ENCODE measurements at places on chromosomes 2 and 18.
A peak's percentile ranks its signal among the peaks of the same experiment; 100 is the strongest.

GRCh38 chr2:80515964-80516363 lies 211.4 kb upstream of the LRRTM1 start:
- DNase-seq, result no peak

DNA sequence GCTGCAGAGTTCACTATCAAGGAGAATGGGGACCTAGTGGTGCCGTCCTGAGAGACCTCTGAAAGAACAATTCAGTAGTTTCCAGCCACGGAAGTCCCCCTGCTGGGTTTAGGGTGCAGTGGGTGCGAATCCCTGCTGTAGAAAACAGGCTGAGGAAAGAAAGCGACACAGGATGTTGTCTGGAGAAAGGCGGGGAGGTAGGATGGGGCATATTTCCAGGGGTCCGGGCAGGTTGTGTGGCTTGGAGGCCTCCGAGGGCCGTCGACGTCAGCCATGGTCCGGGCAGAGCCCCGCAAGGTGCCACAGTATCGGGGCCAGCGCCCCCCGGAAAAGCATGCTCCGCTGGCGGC lies 807 bp upstream of the CREB1 start:
- peak; percentile 59 for DNase-seq

GRCh38 chr2:2751715-2752315 lies 420.7 kb upstream of the MYT1L start:
- DNase-seq, result no peak

GRCh38 chr2:30303095-30303494 lies 71.8 kb downstream of the LBH start:
- DNase-seq, result no peak

DNA sequence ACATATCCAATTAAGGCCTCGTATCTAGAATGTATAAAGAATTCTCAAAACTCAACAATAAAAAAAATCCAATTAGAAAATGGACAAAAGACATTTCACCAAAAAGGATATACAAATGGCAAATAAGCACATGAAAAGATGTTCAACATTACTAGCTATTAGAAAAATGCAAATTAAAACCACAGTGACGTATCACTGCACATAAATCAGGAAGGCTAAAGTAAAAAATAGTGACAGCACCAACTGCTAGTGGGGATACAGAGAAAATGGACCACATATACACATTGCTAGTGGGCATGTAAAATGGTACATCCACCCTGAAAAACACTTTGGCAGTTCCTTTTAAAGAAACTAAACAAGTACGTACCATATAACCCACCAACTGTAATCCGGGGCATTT lies 59.7 kb downstream of the SMAD4 start:
- no peak for DNase-seq

DNA sequence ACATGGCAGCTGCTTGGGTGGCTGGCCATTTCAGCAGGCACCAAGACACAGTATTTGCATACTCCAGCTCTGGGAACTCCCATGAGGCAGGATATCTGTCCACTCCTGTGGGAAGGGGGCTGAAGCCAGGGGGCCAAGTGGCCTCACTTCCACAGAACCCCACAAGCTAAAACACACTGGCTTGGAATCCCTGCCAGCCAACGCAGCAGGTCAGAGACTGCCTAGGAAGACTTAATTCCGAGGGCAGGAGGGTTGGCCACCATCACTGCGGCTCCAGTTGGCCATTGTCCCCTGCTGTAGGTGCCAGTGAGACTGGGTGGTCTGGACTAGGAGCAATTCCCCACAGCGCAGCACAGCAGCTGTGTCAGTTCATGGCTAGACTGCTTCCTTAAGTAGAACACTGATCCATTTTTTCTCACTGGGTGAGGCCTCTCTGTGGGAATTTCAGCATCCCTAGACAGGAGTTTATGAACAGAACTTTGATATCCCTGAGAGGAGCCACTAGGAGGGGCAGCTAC lies 52.0 kb downstream of the SPAG16 start:
- DNase-seq, result no peak

DNA sequence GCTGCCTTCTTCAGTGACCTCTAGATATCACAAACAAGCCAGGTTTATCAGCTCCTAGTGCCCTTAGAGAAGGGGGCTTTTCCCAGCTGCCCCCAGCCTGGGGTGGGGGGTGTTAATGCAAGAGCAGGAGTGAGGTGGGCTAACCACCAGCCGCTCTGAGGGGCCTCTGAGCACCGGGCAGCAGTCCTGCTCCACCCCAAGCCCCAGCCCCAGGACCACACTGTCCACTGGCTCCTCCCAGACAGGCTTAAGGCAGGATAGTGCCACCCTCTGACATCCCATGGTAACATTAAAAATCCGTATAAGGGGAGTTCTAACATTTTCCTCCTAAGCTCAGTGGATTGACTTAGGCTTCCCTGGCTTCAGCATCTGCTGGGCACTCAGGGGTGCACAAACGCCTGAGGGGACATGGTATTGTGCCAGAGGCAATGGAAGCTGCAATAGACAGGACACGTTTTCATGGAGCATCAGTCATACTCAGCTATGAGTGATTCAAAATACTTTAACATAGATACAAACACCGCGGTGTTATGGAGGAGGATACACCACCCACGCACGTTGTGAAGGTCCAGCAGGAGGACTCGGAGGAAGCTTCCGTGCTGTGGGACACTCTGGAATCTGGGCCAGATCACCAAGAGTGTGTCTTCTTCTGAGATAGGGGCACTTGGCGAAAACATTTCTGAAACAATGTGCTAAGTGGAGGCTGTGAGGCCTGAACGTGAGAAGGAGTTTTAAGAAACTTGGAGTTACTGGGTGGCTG lies 112.7 kb upstream of the EPC2 start:
- DNase-seq, result no peak

GRCh38 chr2:96089356-96090195 lies 26.8 kb downstream of the ADRA2B start:
- DNase-seq, result no peak

DNA sequence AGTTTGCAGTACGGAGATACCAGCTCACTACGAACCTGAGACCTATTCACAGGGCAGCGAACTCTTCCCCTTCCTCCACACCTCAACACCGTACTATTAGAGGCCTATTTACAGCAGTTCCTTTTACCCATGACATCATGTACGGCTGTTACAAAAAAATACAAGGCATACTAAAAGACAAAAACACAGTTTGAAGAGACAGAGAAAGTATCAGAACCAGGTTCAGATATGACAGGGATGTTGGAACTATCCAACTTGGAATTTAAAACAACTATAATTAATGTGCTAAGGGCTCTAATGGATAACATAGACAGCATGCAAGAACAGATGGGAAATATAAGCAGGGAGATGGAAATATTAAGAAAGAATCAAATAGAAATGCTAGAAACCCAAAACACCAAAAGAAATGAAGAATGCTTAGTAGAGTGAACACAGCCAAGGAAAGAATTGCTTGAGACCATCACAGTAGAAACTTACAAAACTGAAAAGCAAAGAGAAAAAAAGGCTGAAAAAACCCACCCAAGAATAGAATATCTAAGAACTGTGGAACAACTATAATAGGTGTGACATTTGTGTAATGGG lies 99.2 kb upstream of the ZNF521 start:
- no peak for DNase-seq

DNA sequence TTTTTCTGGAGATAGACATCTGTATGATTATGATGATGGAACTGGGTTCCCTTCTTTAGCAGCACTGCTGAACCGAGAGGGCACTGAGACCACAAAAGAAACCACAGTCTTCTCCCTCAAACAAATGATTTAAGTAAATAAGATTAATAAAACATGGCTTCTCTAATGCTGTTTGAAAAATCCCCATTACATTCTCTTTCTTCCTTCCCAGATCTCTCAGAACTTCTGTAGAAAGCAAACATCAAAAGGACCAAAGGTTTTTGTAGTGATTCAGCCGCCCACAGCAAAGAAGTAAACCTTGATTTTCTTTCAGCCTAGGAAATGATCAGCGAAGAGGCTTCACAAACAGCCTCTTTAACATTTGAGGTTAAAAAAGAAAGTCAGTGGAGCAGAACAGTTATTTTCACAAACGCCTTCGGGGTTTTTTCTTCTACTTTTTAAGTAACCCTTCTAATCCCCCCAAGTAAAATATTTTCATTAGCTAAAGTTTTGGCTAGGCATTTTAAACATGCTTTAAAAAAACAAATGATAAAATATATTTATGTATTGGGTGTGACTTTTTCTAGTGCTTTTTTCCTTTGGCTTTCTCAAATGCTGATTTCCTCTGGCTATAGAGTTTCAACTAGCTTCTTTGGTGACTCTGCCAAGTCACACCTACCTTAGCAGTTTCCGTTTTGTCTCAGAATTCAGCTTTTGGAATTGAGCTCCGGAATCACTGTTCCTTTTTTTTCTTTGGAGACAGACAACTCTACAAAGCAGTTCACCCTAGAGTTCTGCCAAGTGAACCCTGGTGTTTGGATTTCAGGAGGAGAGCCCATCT lies 89.6 kb downstream of the UPP2 start:
- DNase-seq, result no peak

GRCh38 chr2:109715313-109715805 lies 78.7 kb upstream of the RGPD5 start:
- no peak for DNase-seq

DNA sequence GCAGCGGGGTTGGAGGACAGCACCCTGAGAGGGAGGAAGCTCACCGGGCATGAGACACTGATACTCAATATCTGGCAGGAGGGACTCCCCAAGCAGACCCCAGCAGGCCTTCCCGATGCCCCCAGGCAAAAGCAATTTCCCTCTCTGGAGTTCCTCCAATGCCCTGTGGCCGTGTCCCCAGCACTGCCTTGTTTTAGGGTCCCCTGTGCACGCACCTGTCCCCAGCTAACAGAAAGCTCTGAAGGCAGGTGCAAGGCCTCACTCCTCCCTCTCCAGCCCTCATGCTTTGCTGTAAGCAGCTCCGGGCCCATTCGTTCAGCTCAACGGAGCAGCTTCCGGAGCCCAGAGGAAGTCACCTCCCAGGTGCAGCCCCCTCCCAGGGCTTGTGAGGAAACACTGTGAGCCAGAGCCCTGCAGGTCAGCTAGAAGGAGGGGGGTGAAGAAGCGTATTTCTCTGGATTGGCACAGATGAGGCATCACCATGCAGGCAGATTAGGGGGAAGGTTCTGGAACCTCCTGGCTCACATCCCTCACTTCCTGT lies 50.3 kb upstream of the ID2 start:
- DNase-seq, result no peak

DNA sequence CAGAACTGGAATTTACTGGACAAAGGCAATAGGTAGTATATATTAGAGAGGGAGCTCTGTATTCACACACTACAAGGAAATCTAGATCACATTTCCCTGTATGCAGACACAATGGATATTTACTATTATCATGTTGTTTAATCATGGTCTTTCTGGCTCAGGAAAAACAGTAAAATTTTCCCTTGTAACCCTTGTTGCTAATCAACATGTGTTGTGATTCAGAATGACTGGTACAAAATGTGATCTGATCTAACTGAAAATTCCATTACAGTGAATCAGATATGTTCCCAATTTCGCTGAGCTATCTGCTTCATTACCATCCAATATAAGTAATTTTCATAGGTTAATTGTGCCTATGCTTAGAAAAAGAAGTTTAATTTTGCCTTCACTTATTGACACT lies 1109.7 kb downstream of the LRP1B start:
- no peak for DNase-seq

GRCh38 chr2:150812066-150812465 lies 324.6 kb upstream of the RND3 start:
- DNase-seq, result no peak

DNA sequence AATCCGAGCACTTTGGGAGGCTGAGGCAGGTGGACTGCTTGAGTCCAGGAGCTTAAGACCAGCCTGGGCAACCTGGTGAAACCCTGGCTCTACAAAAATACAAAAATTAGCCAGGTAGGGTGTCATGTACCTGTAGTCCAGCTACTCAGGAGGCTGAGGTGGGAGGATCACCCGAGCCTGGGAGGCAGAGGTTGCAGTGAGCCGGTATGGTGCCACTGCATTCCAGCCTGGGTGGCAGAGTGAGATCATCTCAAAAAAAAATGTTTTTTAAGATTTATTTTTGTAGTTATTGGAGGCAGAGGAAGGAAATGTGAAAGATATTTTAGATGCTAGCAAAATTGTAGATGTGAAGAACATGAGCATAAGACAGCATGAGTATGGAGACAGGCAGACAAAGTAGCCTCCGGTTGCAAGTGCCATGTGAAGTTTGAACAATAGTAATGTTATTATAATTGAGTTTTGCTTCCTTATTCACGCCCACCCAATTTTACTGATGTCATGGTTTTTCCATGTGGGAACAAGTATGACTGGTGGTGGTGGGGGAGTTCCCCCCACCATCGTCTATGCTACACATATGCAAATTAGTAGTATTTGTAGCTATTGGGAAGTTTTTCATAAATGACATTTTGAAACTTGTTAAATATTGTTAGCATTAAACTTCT lies 18.0 kb downstream of the REL start:
- no peak for DNase-seq

DNA sequence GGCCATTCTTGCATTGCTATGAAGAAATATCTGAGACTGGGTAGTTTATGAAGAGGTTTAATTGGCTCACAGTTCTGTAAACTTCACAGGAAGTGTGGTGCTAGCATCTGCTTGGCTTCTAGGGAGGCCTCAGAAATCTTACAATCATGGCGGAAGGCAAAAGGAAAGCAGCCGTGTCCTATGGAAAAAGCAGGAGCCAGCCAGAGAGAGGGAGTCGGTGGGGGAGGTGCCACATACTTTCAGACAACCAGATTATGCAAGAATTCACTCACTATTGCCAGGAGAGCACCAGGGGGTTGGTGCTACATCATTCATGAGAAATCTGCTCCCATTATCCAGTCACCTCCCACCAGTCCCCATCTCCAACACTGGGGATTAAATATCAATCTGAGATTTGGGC lies 64.1 kb downstream of the CPS1 start:
- DNase-seq, result no peak

DNA sequence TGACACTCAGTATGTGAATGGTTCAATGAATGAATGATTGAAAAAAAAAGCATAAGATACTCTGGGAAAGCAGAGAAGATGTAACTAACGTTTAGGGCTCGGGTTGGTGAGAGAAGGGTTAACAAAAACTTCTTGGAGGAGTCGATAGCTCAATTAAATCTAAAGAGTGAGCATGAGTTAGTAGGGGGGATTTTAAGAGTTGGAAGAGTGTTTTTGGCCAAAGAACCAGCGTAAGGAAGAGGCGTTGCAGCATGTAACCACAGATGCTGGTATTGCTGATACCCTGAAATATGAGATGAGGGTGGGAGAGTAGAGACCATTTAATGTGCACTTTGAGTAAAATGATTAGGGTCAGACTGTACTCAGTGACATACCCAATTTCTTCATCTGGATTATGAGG lies 14.5 kb downstream of the ARHGAP28 start:
- no peak for DNase-seq

DNA sequence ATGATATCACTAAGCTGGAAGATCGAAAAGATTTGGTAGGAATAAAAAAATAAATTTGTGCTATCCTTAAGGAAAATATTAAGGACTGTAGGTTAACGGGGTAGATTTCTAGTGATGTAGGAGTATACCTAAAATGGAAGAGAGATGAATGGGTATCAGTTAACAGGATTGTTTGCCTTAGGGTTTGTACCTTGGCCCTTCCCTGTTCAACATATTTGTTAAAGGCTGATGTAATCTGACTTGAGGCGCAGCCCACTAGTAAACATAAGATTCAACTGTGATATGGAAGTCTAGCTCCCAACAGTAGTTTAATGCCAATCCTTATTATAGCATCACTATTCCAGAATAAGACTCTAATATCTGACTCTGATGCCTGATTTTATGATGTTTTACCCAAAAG lies 685.2 kb downstream of the DCC start:
- no peak for DNase-seq

GRCh38 chr2:65914244-65914786 lies 481.9 kb upstream of the SPRED2 start:
- no peak for DNase-seq
